IMR-90 (cell line): ENCODE measurements at places on chromosomes 4 and X.

DNA sequence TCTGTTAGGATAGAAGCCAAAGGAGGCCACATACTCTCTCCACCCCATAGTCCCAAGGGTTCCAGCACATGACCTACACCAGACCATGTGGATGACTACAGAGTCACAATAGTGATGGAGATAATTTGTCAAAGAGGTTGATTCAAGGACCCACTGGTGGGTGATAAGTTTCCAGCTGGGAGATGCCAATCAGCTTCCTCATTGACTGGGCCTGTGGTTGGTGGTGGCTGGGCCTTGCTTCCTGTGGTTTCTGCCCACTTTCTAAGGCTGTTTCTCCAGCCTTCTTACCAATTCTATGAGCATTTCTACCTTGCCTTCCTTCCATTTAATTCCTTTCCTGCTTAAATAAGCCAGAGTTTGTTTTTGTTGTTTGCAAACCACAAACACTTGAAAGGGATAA lies 95.5 kb upstream of the CPEB2 start:
- no peak for DNase-seq

DNA sequence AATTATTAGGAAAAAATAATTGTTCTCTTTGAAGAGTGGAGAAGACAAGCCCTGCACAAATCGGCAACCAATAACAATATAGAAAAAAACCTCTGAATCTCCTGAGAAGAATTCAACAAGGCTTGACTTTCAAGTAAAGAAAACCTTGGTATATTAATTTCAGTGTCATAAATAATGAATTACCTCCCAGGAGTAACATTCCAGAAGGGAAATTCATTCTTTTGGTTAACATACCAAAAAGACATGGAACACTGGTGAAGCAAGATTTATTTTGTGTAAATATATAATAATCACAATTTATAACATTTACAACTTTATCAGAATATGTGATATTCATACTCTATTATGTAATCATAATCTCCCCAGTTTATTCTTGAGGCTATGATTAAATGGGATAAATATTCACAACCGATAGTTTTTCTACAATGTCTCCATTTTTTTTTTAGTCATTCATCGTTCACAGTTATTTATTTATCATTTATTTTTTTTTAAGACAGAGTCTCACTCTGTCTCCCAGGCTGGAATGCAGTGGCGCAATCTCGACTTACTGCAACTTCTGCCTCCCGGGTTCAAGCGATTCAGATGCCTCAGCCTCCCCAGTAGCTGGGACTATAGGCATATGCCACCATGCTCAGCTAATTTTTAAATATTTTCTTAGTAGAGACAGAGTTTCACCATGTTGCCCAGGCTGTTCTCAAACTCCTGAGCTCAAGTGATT lies 53.0 kb upstream of the RPS6KA6 start:
- DNase-seq, result peak; percentile 19

- DNase-seq, result peak; percentile 36
Measured at GRCh38 chr4:27005905-27006590, 145.4 kb downstream of the STIM2 start.

GRCh38 chr4:176306837-176307665 lies 12.7 kb upstream of the SPCS3 start:
- DNase-seq, result no peak

DNA sequence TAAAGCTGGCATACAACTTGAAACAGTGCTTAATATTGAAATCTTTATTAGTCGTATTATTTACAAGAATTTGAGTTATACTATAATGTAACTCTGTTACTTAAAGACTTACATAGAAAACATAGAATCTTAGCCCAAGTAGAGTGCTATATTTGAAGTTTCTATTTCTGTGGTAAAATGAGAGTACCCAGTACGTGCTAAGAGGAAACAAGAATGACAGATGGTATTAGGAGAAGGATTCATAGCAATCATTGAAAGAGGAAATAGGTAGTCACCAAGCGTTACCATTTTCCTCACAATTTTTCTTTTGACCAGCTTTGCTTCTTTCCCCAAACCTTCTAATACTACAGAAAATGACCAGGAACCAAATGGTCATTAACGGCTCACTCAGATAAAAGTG lies 412.1 kb upstream of the GRIA3 start:
- DNase-seq, result no peak

GRCh38 chr4:600850-601515 lies 24.4 kb upstream of the PDE6B start:
- no peak for DNase-seq

DNA sequence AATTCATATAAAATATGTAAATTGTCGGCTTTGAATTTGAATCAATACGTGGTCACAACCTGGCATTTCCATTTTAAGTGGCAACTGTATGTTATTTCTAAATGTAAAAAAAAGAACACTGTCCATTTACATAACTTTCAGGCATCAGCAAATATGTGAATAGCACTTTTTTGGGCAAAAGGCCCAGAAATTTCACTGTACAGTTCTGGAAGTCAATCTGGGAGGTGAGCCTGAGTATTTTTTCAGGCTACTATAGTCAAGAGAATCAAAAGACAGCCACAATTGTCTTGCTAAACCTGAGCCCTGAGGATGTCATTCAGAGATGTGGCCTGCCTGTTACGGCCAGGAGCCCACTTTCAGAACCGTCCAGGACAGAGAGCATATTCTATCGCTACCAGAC lies 543.9 kb upstream of the MAGEB2 start:
- DNase-seq, result peak; percentile 62

DNA sequence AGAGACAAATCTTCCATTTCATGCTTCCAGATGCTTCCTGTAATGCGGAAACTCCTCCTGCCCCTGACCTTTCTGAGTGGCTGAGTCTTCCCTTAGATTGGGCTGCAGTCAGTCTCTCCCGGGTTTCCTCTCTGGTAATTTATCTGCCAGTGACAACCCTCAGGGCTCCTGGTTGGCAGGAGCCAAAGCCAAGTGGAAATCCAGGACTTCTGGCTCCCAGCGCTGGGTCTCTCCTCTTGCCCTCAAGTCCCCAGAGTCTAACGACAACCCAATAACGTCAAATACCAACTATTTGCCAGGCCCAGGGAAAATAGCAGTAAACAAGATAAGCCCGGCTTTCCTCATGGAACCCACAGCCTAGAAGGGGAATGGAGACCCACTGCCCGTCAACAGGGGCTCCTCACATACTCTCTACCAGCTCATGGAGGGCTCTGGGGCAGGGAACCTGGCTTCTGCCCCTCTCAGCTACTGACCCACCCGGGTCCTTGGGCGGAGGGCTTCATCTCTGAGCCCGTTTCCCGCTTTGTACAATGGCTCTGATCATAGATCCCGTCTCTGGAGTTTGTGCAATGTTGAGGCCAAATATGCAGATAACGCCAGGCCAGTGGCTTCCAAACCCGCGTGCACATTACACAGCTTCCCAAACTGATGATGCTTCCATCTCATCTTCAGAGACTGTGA lies 1.1 kb upstream of the TBC1D14 start:
- peak; percentile 50 for DNase-seq

- no peak for DNase-seq
Measured at GRCh38 chrX:19643203-19643602, 127.9 kb upstream of the MAP3K15 start.

GRCh38 chr4:26275281-26275680 lies 45.5 kb upstream of the RBPJ start:
- DNase-seq, result no peak

- no peak for DNase-seq
Measured at GRCh38 chrX:568311-568710, 62.3 kb upstream of the SHOX start.

- peak; percentile 0 for DNase-seq
Measured at GRCh38 chr4:82044141-82044993, 329.4 kb downstream of the HNRNPD start.

DNA sequence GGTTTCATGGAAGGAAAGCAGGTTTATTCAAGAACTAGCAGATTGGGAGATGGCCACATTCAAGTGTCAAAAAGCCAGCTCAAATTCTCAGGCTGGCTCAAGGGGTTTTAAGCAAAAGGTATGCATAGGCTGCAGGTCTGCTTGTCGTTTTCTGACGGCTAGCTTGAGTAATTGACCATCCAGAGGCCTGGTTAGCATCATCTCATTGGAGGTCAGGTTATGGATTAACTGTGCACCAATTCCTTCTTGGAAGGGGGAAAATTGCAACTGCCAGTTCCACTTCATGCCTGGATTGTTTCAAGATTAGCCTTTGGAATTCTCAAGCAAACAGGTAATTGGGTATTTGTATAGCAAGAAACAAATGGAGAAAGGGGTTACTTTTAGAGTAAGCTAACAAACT lies 62.1 kb downstream of the FUNDC1 start:
- no peak for DNase-seq

DNA sequence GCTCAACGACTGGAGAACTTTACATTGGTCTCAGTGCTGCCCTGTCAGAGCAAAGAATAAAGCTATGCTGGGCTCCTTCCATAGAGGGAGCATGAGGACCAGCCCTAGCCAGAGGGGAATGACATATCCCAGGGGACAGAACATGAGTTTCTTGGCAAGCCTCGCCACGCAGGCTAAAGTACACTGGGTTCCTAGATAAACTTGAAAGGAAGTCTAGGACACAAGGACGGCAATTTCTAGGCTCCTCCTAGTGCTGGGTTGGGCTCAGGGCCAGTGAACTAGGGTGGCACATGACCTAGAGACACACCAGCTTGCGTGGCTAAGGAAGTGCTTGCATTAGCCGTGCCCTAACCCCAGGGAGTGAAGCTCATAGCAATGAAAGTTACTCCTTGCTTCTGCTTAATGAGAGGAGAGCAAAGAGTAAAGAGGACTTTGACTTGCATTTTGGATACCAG lies 141.0 kb downstream of the MAB21L2 start:
- no peak for DNase-seq

GRCh38 chrX:84258708-84259107 lies 70.7 kb upstream of the RPS6KA6 start:
- DNase-seq, result no peak

GRCh38 chr4:150943818-150944217 lies 71.3 kb downstream of the LRBA start:
- no peak for DNase-seq

- no peak for DNase-seq
Measured at GRCh38 chr4:53659112-53659511, 67.8 kb upstream of the LNX1 start.

DNA sequence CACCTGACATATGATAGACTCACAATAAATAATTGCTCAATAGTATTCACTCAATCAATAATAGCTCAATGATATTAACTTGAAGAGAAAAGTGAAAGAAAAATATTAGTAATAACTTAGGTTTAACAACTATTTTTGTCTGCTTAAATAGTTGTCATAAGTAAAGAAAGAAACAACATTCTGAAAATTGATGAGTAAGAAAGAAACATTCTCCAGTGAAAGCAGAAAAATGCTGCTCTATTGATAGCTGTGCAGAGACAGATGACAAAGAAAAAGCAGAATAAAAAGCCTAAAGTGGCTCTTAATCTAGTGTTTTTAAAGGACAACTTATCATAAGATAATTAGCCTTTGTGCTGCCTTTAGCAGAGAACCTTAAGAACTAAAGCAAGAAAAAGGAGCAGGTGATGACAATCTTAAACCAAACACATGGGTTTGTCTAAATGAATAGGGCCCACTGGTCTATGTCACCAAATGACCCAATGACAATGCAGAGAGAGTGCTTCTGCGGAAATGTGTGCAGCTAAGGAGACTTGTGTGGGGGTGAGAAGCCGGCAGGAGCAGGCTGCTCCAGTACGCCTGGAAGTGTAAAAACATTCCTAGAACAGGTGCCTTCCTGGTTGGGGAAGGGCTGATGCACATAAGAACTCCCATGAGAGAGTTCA lies 13.2 kb downstream of the HS3ST1 start:
- DNase-seq, result no peak

GRCh38 chr4:145829629-145830395 lies 108.8 kb downstream of the ZNF827 start:
- no peak for DNase-seq

DNA sequence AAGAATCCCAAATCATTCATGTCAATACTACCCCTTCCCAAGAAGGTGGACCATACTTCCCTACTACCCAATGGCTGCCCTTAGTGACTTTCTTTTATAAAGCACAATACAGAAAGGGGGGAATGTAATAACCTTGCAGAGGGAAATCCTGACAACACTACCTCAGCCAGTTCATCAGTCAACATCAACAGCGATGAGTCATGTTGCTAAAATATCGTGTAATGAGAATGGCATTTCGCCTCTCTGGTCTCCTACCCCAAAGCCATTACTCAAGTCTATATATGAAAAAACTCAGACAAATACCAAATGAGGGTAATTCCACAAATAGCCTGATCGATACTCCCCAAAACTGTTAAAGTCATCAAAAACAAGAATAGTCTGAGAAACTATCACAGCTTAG lies 3.3 kb upstream of the MAGEA8 start:
- DNase-seq, result no peak

GRCh38 chr4:10998846-10999245 lies 314.3 kb upstream of the CLNK start:
- no peak for DNase-seq

- no peak for DNase-seq
Measured at GRCh38 chr4:1834047-1834775, 21.7 kb downstream of the LETM1 start.

DNA sequence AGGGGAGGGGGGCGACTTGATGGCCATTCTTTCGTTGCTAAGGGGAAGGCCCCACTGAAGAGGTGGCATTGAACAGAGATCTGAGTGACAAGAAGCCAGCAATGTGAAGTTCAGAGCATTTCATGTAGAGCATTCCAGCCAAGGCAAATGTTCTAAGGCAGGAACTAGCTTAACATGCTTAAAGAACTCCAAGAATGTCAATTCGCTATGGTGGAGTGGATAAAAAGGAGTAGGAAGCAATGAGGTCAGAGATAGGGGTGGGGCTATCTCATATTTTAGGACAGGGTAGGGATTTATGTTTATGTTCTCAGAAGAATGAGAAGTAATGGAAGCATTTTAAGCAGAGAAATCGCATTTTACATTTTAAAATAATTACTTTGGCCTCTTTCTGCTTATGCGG lies 130.9 kb downstream of the TTC29 start:
- DNase-seq, result no peak
